ENCODE measurements at places on chromosomes 12 and 14.

DNA sequence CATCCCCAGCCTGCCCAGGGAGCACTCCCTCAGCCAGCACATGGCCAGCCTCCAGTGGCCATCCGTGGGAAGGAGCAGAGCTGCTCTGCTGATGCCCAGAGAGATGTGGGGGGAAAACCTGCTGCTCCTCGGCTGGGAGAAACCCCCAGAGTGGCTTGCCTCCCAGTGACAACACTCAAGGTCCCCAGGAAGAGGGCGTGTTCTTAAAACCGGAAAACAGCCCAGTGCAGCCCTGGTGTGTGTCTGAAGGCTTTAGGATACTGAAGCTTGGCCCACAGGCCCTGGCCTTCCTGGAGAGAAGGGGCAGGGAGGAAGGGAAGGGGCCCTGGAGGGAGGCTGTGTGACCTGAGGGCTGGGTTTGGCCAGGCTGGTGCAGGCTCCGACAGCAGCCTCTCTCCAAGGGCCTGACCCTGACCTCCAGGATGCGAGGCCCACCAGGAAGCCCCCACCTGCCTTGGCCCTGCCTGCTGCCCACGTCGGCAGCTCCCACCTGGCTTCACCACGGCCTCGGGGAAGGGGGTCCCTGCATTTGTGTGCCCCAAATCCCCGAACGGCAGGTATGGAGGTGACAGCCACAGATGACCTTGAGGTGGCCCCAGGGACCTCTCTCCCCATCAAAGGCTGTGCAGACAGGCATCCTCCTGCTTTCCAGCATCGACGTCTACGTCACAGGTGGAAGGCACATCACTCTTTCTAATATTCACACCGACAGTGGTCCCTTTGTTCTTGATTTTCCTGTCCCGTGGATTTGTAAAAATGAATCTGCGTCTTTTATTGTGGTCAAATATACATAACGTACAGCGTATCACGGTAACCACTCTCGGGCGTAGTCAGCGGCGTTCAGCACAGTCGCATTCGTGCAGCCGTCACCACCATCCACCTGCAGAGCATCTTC lies 190.0 kb upstream of the C14orf180 start:
- DNase-seq: peak; percentile 27

- DNase-seq: no peak
Observed at GRCh38 chr14:72164420-72165228, 232.4 kb downstream of the RGS6 start.

- DNase-seq: no peak
Observed at GRCh38 chr14:59564366-59564765, 12.2 kb downstream of the CCDC175 start.

DNA sequence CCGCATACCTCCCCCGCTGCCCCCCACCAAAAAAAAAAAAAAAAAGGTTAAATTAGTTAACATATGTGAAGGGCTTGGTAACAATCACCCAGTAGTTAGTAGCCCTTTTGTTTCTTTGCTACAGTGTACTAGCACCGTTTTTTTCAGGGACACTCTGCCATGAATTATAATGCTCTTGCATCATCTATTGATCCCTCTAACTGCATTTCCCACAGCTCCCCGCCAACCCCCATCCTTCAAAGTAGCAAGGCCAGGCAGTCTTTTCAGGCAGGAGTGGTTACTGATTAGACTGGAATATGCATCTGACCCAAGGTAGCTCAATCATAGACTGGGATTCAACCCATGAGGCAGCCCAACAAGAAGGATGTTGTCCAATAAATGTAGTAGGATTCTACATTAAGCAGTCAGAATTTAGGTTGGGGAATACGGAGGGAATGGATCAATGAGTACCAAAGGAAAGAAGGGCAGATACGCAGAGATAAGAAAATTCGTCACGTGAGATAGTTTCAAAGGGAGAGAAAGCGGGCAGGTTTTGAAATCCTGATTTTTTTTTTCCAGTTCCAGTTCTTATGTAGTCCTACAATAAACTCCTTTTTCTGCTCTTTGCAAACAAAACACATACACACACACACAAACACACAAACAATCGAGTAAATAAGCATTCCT lies 39.8 kb upstream of the CRACR2A start:
- no peak for DNase-seq

- DNase-seq: no peak
Observed at GRCh38 chr14:74144789-74145188, 60.0 kb downstream of the LIN52 start.

- no peak for DNase-seq
Observed at GRCh38 chr12:97821806-97822205, 359.2 kb downstream of the RMST start.

DNA sequence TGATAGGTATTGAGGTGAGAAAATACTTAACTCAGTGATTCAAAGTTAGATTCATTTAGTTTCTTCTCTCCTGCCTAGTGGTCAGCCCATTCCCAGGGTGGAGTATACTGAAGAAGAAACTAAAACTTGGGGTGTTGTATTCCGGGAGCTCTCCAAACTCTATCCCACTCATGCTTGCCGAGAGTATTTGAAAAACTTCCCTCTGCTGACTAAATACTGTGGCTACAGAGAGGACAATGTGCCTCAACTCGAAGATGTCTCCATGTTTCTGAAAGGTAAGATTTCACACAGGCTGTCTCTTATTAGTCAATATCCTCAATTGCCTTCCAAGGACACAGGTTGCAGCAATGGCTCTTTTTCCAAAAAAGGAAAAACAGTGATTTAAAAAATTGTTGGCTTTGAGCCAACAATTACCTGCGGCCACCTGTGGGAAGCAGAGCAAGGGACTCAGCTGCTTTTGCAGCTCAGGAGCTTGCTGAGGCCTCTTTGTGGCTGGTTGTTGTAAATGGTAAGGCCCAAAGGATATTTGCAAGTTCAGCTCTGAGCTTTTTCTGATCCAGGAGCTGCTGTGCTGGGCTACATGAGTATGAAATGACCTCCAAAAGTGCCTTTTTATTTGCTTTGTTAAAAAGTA lies 33.9 kb downstream of the TPH2 start:
- DNase-seq: no peak

DNA sequence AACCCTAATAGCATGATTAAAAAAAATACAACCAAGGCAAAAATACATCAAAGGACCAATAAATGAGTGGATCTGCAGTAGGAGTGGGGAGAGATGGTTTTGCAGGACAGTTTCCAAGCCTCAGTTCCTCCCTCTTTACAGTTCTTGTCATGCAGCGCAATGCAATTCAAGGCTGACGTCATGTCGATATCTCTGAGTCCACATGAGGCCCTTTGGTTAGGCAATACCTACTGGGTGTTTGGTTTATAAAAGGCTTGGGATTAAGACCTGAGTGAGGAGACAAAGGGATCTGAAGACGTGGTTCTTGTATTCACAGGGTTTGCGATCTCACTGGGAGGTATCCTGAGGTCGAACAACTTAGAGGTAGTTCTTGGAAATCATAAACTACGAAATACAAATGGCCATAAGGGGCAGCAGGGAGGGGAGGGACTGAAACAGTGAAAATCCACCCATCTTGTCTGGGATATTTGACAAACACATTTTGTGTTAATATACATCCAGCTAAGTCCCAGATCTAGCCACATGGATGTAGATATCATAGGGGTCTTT lies 441.0 kb downstream of the FUT8 start:
- DNase-seq: no peak

DNA sequence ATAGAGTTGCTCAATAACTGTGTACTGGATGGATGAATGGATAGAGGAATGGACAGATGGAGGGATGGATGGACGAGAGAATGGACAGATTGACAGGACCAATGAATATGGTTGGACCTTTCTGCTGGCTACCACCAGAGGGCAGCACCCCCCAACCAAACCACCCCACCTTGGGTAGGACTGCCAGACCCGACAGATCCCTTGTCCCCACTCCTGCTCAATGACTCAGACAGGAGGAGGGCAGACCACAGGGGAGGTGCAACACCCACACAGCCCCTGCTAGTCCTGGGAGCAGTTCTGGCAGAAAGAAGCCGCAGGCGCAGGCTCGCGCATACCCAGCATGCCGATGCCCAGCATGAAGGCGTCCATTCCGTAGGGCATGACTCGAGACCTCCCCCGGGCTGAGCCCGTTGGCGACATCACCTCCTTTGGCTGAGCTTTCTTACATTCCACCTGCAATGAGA lies 12.4 kb downstream of the MSI1 start:
- DNase-seq: peak; percentile 78

GRCh38 chr12:105334001-105334400 lies 3.5 kb downstream of the C12orf75 start:
- no peak for DNase-seq

- no peak for DNase-seq
Observed at GRCh38 chr12:132886529-132887477, 602 bp downstream of the CHFR start.

GRCh38 chr12:62512901-62513300 lies 46.3 kb downstream of the MON2 start:
- no peak for DNase-seq

DNA sequence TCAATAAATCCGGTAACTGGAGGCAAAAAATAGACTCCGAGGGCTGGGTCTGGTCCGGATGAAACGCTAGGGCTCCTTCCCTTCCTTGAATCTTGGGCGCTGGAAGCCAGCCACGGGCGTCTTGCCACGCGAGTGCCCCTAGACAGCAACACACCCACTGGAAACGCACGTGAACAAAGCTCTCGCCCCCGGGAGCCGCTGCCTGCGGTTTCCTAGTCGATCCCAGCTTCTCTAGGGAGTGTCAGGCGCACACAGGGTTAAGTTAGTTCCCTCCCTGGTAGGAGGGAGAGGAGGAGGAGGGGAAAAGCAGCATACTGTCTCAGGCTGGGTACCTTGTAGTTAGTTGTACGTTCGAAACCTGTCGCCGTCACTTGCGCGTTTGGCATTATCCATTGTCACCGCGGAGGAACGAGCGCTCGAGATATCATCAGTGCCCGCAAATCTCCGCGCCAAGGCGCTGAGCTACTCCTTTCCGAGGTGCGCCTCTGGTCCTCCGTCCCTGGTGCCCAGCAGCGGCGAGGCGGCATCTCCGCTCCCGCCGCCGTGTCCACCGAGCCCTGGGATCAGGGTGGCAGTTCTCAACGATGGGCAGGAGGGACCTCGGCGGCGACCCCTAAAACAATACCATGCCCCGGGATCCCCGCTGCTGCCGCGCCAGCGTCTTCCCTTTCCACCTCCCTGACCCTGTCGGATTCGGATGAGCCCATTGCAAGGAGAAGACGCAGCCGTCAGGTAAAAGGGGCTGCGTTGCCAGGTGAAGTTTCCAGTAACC lies at the start of gene FLRT2:
TSS of gene FLRT2 (plus strand) at position 342 of the 772 bp plus-strand sequence. CDS start 91,371 bp downstream, outside the sequence.
- no peak for DNase-seq

DNA sequence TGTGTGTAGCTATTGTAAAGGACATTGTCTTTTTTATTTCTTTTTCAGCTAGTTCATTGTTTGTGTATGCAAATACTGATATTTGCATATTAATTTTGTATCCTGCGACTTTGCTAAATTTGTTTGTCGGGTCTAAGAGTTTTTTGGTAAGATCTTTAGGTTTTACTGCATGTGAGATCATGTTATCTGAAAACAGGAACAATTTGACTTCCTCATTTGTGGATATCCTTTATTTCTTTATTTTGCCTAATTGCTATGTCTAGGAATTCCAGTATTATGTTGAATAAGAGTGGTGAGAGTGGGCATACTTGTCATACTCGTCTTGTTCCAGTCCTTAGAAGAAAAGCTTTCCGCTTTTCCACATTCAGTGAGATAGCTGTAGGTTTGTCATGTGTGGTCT lies 28.8 kb downstream of the SIX4 start:
- no peak for DNase-seq

DNA sequence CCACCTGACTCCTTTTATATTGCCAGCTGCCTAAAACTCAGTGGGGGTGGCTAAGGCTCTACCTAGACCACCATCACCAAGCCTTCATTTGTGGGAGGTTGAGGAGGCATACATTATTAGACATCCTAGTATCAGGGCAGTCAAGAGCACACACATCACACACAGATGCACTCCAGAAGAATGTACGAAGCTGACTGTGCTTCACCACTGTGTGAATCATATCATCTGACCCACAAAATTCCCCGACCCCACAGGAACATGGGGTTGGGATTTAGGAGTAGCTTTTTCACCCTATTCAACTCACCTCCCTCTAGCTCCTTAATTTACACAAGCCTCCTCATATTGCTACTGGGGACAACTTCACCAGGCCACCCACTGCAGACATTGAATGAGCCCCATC lies 64.8 kb upstream of the BDKRB2 start:
- DNase-seq: no peak

- no peak for DNase-seq
Observed at GRCh38 chr12:30201301-30202160, 417.8 kb upstream of the TMTC1 start.

DNA sequence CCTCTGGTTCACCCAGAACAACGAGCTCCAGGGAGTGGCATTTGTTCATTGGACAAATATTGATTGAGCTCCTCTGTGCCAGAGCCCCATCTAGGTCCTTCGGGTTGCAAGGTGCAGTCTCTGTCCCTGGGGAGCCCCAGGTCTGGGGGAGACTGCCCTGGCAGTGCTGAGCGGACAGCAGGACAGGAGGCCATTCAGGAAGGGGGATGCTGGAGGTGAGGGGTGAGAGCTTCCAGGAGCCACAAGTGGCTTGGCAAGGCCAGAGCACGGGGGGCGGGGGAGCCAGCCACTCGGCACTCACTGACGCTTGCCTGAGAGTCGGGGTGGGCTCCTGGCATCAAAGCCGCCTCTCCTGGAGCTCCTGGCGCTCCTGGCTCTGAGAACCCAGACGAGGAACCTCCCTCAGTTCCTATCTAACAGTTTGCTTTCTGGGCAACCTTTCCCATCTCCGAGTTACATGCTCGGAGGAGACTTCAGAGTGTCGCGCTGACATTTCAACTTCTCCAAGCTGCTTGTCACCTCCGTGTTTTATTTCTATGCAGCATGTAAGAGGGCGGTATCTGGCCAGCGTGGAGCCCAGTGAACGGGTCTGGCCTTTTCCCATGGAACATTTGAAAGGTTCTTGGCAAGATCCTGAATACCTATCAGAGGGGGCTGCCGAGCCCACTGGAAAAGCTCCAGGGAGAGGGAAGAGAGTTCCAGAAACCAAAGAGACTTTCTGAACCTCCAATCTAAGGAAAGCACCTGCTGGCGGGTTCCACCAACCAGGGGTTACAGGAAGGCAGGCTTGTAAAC lies 62.0 kb upstream of the BCL11B start:
- DNase-seq: no peak

GRCh38 chr12:28108599-28108998 lies 81.7 kb upstream of the CCDC91 start:
- no peak for DNase-seq

DNA sequence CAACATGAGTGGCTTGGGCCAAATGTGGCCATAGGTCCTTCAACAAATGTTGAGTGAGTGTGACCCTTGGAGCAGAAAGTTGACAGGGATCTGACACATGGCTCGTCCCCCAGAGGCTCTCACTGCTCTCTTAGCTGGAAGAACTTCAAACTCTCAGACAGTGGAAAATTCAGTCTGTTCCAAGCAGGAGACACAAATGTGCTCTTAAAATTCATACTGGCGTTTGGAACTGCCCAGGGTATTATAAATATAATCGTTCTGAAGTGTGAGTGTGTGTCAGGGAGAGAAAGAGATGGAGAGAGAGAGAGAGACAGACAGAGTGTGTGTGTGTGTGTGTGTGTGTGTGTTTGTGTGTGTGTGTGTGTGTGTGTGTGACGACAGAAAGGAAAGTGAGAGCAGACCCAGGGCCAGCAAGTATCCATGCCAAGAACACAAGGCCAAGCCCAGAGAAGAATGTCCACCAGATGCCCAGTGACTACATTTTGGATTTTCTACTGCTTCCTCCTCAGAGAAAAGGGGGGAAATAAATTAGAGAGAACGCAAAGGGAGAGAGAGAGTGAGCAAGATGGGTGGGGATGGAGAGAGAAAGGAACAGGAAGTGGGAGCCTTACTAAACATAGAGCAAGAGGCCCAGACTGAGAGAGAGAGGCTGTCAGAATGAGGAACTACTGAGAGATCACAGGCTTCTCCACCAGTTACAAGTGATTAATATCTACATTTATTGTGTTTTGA lies 193.6 kb upstream of the NUDT4 start:
- DNase-seq: no peak
